Stimulated activated CD8-positive, alpha-beta memory T cell treated with anti-CD3 and anti-CD28 coated beads, Interleukin-4, amount 100 ng/mL, for 4 hours (primary cell): ENCODE measurements at places on chromosomes 12 and 14.

GRCh38 chr12:126644236-126645020 lies 1579.2 kb downstream of the AACS start:
- DNase-seq: no peak

DNA sequence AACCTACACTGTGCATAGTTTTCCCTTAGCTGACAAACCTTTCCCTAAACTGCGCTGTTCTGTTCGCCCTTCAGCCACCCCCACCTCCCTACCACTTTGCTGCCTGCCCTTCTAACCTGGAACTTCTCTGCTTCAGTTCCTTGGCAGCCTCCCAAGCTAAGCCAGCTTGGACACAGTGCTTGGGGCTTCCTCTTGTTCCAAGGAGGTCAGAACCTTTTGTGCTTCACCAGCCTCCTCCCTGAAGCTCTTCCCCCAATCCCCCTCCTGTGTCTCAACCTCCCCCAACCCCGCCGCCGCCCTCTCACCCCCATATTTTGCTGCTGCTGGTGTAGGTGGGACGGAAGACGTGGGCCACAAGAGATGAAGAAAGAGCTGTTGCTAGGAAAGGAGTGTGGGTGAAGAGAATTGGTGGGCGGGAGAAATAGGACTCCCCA lies 8.1 kb upstream of the RIC8B start:
- DNase-seq: peak; percentile 44

GRCh38 chr12:23576372-23576771 lies 373.1 kb downstream of the SOX5 start:
- no peak for DNase-seq

DNA sequence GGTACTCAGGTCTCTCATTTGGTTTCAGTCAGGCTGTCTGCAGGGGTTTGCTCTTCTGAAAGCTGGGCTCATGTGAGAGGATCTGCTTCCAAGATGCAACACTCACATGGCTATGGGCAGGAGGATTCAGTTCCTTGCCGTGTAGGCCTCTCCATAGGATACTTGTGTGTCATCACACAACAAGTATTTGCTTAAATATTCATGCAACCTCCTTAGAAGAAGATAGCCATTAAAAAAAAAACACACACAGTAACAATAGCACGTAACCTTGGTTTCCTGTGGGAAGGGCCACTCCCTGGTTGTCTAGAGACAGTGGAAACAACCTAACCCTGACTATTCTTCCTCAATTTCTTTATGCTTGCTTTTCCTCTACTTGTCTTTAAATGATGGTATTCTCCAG lies 31.8 kb upstream of the CLEC4E start:
- DNase-seq: no peak

DNA sequence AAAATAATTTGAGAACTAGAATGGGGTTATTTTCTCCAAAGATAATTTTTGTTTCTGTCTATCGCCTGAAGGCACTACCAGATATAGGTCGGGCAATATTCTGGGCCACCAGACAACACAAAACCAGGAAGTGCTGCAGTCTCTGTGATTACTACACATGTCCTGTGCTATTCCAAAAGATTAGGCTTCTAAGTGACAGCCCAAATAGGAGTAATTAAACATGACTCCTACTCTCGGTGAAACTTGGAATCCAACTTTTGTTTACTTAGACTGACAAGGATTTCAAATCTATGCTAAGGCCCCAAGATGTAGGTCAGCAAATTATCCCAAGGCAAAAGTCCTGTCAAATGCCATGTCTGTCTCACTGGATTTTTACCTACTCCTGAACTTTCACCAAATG lies 157.6 kb upstream of the LRFN5 start:
- no peak for DNase-seq
